ENCODE measurements at places on chromosomes 6 and 20.
A peak's percentile ranks its signal among the peaks of the same experiment; 100 is the strongest.

GRCh38 chr6:113125626-113126025, 731.5 kb upstream of the MARCKS start:
- no peak for DNase-seq
- no peaks in the 10 kb centered on the region for H3K4me1 ChIP-seq
- H3K4me3 ChIP-seq: no peak overlapping the region
- no peaks in the 10 kb centered on the region for H3K27me3 ChIP-seq
- H3K27ac ChIP-seq: no peak overlapping the region
- no peaks in the 10 kb centered on the region for H3K36me3 ChIP-seq

- H3K4me3 ChIP-seq: no peak overlapping the region
- peak; percentile 22 for DNase-seq
- no peak overlapping the region for H3K27ac ChIP-seq
- H3K27me3 ChIP-seq: peaks cover 7% of the 10 kb centered on the region
Observed at GRCh38 chr20:17533396-17533795, 2.2 kb upstream of the BFSP1 start.

- no peak overlapping the region for H3K4me3 ChIP-seq
- DNase-seq: no peak
- no peak overlapping the region for H3K27ac ChIP-seq
- H3K4me1 ChIP-seq: peaks cover 21% of the 10 kb centered on the region
- no peaks in the 10 kb centered on the region for H3K36me3 ChIP-seq
- peaks cover 28% of the 10 kb centered on the region for H3K27me3 ChIP-seq
Observed at GRCh38 chr6:69871107-69871506, 4.8 kb downstream of the COL19A1 start.

DNA sequence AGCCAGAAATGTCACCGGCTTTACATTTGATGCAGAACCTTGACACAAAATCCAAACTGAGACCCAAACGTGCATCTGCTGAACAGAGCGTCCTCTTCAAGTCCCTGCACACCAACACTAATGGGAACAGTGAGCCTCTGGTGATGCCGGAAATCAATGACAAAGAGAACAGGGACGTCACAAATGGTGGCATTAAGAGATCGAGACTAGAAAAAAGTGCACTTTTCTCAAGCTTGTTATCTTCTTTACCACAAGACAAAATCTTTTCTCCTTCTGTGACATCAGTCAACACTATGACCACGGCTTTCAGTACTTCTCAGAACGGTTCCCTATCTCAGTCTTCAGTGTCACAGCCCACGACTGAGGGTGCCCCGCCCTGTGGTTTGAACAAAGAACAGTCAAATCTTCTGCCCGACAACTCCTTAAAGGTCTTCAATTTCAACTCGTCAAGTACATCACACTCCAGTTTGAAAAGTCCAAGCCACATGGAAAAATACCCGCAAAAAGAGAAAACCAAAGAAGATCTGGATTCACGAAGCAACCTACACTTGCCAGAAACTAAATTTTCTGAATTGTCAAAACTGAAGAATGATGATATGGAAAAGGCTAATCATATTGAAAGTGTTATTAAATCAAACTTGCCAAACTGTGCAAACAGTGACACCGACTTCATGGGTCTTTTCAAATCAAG, 108.4 kb downstream of the RTN4IP1 start:
- H3K36me3 ChIP-seq: peaks cover 38% of the 10 kb centered on the region
- H3K27me3 ChIP-seq: no peaks in the 10 kb centered on the region
- peak; percentile 90 for DNase-seq
- H3K4me3 ChIP-seq: peak overlapping the region; percentile 76
- H3K4me1 ChIP-seq: peaks cover 71% of the 10 kb centered on the region
- H3K27ac ChIP-seq: peak overlapping the region; percentile 99

- H3K27me3 ChIP-seq: no peaks in the 10 kb centered on the region
- DNase-seq: no peak
- no peak overlapping the region for H3K27ac ChIP-seq
- no peaks in the 10 kb centered on the region for H3K4me1 ChIP-seq
- no peak overlapping the region for H3K4me3 ChIP-seq
- H3K36me3 ChIP-seq: no peaks in the 10 kb centered on the region
Observed at GRCh38 chr6:82396964-82397751, 33.5 kb downstream of the TPBG start.

GRCh38 chr6:13935190-13935880, 10.6 kb downstream of the RNF182 start:
- H3K27ac ChIP-seq: no peak overlapping the region
- no peak for DNase-seq
- peaks cover 13% of the 10 kb centered on the region for H3K27me3 ChIP-seq
- no peak overlapping the region for H3K4me3 ChIP-seq

DNA sequence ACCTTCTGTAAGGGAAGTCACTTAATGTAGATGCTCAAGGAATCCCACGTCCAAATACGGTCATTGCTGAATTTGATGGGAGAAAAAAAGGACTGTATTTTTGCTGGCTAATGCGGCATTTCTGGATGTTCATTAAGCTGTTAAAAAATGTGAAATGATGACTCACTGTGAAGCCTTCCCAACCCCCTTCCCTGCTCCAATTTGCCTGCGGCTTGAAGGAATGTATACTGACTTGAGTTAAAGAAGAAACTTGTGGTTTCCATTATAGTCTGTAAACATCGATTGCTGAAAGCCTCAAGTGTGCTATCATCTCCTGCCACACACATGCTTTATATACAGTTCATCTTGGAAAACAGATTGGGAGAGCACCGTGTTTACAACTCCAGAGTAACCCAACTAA, 249.1 kb upstream of the JAG1 start:
- H3K4me3 ChIP-seq: no peak overlapping the region
- no peaks in the 10 kb centered on the region for H3K4me1 ChIP-seq
- no peak overlapping the region for H3K27ac ChIP-seq
- no peak for DNase-seq
- H3K27me3 ChIP-seq: no peaks in the 10 kb centered on the region

DNA sequence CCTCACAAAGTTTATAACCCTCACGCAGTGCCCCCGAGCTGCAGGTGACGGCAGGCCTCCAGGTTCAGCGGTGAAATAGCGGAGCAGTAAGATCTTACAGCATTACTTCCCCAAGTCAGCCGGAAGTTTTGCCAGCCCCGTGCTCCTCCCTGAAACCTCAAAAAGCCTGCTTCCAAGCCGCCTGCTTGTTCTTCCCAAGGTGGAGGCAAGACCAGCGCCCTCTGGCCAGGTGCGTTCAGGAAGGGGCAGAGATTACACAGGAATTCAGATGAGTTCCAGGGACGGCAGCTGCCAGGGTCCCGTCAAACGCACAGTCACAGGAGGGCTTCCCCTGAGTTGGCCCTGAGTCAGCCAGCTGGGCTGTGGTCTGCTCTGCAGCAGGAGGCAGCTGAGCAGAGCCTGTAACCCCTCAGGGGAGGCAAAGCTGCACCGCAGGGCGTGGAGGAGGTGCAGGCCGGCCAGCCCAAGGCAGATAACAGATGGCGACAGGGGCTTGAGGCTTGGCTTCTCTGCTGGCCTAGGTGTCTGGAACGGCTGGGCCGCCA, 124.1 kb upstream of the RPS6KA2 start:
- no peak for DNase-seq
- no peaks in the 10 kb centered on the region for H3K36me3 ChIP-seq
- H3K4me3 ChIP-seq: no peak overlapping the region
- no peak overlapping the region for H3K27ac ChIP-seq

DNA sequence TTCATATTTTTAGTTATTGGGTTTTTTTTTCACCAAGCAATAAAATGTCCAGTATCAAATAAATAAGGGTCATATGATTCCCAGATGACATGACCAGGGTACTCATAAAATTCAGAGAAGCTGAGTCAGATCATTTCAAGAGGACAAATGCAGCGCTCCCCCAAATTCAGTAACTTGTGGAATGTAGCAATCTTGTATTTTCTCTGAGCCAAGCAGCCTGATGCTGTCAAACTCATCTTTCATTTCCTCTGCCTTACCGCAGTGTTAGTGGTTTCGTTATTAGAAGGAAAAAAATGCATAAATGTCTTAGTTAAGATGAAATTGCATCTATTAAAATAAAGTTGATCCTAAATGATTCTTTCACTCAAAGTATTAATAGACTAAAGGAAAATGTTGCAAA, 57.8 kb upstream of the EDN1 start:
- peak; percentile 16 for DNase-seq
- no peak overlapping the region for H3K4me3 ChIP-seq
- H3K27me3 ChIP-seq: no peaks in the 10 kb centered on the region
- peaks cover 30% of the 10 kb centered on the region for H3K4me1 ChIP-seq
- no peaks in the 10 kb centered on the region for H3K36me3 ChIP-seq

GRCh38 chr20:49786196-49786595, 26.4 kb upstream of the SLC9A8 start:
- H3K27me3 ChIP-seq: peaks cover 11% of the 10 kb centered on the region
- DNase-seq: no peak
- H3K4me1 ChIP-seq: peaks cover 4% of the 10 kb centered on the region
- H3K27ac ChIP-seq: no peak overlapping the region

GRCh38 chr6:167845856-167846255, 19.1 kb downstream of the AFDN start:
- H3K4me3 ChIP-seq: no peak overlapping the region
- H3K27ac ChIP-seq: no peak overlapping the region
- H3K27me3 ChIP-seq: peaks cover 2% of the 10 kb centered on the region
- H3K36me3 ChIP-seq: no peaks in the 10 kb centered on the region
